Activated naive CD4-positive, alpha-beta T cell treated with anti-CD3 and anti-CD28 coated beads, Interleukin-2, amount 50 U/mL, for 16 hours (primary cell): ENCODE measurements at places on chromosomes 3 and 15.

GRCh38 chr15:98653686-98654085 lies 5.3 kb downstream of the IGF1R start:
- no peak for DNase-seq

DNA sequence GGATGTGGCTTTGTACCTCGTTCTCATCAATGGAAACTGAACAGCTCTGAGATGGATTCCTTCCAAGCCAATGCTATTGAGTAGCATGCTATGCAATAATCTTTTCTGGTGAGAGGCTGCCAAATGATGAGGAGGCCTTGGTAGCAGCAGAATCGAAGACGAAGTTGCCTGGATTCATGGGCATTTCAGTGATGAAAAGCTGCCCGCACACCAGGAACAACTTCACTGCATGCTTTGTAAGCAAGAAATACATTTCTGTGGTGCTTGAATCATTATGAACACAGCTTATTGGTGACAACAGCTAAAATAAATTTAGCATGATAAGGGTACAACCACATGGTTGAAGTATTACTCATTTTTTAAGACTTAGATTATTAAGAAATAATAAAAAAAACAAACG lies 246.8 kb upstream of the ROBO1 start:
- no peak for DNase-seq

GRCh38 chr3:108234387-108234957 lies 12.2 kb upstream of the IFT57 start:
- DNase-seq = no peak

GRCh38 chr3:49641292-49641691 lies 32.9 kb upstream of the APEH start:
- no peak for DNase-seq

DNA sequence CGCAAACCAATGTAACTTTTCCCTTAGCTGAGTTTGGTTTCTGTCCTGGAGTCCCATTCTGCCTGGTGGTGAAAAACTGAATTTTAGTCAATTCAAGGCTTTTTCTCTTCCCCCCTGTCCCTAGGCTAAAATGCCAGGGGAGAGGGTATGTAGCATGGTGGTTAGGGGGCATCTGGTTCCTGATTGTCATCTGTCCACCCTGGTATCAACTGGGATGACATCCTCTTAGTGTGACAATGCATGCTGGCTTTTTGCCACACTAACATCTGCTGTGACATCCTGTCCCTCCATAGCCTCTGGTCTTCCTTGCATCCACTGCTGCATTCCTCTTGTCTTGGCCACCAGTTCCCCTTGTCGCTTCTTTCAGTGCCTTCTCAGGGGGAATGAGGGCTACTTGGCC lies 73.7 kb downstream of the ABHD5 start:
- DNase-seq = no peak

DNA sequence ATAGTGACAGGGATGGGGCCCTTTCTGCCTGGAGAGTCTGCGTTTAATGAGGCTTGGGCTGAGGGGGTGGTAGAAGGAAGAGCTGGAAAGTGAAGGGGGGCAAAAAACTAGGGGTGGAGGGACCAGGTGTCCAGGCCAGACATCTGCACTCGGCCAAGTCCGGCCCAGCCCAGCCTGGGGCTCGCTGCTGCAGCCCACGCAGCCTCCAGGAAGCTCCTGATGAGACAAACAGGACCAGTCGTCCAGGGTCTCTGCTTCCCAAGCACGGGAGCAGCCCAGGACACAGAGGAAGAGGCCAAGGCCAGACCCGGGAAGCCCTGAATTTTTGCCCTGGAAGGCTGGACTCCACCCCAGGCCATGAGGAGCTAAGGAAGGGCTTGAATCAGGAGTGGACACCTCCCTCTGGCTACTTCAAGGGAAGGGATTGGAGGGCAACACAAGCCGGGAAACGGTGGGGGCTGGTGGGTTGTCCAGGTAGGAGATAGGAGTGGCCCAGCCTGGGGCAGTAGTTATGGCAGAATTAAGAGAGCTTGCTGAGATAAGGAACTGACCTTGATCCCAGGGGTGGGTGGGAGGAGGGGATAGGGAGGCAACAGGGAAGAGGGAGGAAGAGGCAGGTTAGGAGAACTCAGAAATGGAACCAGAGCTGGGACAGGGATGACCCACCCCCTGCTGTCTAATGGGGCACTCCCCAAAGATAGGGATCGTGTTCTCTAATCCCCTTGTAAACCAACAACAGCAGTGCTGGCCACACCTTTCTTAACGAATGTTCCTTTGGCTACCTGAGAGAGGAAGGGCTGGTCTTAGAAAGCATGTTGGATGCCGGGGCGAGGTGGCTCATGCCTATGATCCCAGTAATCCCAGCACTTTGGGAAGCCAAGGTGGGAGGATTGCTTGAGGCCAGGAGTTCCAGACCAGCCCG lies 89.5 kb downstream of the ANP32A start:
- no peak for DNase-seq

- DNase-seq = no peak
Observed at GRCh38 chr15:43941555-43941954, 114.8 kb downstream of the WDR76 start.

GRCh38 chr3:143581972-143582722 lies 266.1 kb downstream of the SLC9A9 start:
- no peak for DNase-seq

GRCh38 chr3:98556164-98557130 lies 24.7 kb downstream of the GPR15 start:
- peak; percentile 78 for DNase-seq

- no peak for DNase-seq
Observed at GRCh38 chr3:109353057-109353456, 15.7 kb upstream of the DPPA4 start.
